Common myeloid progenitor, CD34-positive (primary cell): ENCODE measurements at places on chromosomes 5 and 9.
A peak's percentile ranks its signal among the peaks of the same experiment; 100 is the strongest.

DNA sequence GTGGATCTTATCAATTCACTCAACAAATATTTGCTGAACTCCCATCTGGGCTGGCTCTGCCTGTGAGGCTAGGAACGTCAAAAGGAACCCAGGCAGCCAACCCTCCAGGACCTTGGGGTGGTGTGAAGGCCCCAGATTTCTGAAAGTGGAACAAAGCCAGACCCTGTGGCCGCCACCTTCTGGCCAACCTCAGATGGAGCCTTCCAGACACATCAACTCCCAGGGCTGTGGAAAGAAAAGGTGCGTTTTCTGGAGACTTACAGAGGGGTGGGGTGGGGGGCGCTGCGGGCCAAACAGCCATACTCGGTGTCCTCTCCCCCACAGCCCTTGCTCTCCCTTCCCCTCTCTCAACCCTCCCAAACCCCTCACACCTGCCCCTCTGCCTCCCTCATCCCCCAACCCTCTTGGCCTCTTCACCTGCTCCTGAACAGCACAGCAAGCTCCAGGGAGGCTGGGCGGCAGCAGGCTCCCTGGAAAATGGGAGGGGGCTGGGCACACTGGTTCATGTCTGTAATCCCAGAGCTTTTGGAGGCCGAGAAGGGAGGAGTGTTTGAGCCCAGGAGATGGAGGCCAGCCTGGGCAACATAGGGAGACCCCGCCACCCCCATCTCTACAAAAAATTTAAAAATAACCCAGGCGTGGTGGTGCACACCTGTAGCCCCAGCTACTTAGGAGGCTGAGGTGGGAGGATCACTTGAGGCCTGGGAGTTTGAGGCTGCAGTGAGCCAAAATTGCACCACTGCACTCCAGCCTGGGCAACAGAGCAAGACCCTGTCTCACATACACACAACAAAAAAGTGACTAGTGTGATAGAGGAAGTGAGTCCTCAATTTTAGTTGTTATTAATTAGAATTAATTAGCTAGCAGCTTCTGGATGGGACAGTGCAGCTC lies 45.0 kb upstream of the PRRC2B start:
- no peak for DNase-seq

GRCh38 chr5:32505756-32506155 lies 61.2 kb upstream of the ZFR start:
- no peak for DNase-seq

DNA sequence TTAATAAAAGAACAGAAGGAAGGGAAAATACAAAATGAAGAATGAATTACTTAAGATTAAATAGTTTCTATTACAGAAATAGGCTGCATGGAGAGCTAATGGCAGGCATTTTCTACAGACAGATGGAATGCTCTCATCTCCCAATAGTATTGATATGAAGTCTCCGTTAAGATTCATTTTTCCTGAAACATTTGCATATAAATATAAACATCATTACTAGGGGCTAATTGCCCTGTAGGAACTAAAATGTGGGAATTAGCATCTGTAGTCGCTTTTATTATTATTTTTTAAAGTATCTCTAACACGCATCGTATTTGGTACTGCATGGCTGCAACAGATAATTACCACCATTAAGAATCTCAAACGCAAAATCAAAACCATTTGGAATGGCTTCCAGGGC lies 2275.5 kb downstream of the MAT2B start:
- no peak for DNase-seq

- DNase-seq: no peak
These were observed 1522.9 kb upstream of the WWC1 start for GRCh38 chr5:166768536-166768935.

GRCh38 chr9:129525656-129526196 lies 95.2 kb downstream of the C9orf50 start:
- no peak for DNase-seq

GRCh38 chr9:14256588-14256987 lies 57.4 kb downstream of the NFIB start:
- DNase-seq: no peak

- DNase-seq: no peak
These were observed 271.1 kb downstream of the DENND1A start for GRCh38 chr9:123658792-123659191.

DNA sequence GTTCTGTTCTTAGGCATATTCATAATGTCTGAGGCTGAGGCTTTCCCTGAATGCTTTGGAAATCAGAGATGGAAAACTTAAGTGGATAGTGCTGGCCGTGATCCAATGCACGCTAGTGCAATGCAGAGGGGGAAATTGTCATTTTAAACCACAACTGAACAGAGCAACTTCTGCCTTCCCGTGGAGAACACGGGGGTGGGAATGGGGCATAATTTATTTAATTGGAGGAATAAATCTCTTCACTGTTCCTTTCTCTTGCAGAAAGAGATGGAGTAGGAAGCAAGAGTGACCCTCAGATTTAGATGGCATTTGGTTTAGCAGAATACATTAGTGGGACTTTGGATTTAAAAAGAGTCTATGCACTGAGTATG lies 22.9 kb upstream of the NREP start:
- no peak for DNase-seq

DNA sequence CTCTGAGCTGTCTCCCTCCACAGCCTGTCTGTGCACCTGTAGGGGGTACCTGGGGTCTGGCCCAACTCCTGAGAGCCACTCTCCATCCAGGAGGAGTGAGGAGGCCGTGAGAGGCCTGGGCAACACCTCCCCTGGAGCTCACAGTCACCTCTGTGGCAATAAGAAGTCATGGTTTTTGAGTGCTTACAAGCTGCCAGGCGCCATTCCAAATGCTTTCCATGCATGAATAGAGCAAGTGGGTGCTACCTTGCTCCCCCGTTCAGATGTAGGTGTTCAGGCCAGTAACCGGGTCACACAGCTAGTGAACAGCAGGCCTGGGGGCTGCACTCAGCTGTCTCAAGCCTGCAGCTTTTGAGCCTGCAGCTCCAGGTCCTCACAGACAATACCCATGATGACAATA lies 30.6 kb downstream of the CORO2A start:
- no peak for DNase-seq

GRCh38 chr5:151047814-151048425 lies 27.5 kb downstream of the GPX3 start:
- peak; percentile 56 for DNase-seq

DNA sequence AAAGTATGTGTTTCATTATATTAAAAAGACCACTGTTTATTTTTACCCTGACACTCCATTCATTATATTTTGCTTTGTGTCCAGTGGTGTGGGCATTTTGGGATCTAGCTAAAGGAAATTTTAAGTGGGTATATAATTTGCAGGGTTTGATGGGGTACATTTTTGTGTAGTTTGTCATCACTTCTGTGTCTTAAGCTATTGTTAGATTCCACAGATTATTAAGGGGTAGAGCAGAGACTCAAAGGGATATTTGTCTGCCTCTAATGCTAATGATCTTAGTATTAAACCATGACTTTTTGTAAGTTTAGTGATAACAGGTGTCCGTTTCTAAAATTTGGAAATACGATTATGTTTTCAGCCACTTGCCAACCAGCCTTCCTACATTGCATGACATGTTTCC lies 731.6 kb downstream of the BRINP1 start:
- no peak for DNase-seq

DNA sequence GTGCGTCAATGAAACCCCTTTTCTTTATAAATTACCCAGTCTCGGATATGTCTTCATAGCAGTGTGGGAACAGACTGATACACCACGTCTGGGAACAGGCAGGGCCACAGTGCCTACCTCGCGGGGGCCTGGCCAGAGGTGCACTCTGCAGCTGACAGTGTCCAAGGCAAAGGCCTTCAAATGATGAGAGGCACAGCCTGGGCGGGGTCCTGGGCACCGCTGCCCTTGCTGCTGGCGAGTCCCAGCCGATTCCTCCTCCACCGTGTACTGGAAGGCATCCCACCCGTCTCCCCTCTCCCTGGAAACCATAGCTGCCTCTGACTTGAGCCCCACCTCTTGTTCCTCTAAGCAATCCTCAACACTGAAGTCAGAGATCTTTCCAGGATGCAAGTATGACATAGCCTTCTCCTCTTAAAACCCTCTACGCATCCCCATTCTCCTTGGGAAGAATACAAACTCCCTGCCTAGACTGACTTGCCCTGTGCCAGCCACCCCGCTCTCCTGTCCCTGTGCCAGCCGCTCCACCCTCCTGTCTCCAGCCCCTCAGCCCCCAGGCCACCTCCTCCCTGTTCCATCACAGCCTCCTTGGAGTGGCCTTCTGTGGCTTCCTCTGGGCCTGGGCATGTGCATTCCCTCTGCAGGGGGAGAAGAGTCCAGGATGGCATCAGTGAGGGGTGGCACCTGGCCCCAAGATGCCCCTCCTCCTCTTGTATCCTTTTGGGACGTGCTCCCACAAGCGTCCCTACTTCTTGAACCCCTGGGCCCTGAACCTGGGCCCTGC lies 8.1 kb upstream of the COL5A1 start:
- DNase-seq: no peak

- no peak for DNase-seq
These were observed 186.1 kb downstream of the SNCAIP start for GRCh38 chr5:122498163-122498562.

DNA sequence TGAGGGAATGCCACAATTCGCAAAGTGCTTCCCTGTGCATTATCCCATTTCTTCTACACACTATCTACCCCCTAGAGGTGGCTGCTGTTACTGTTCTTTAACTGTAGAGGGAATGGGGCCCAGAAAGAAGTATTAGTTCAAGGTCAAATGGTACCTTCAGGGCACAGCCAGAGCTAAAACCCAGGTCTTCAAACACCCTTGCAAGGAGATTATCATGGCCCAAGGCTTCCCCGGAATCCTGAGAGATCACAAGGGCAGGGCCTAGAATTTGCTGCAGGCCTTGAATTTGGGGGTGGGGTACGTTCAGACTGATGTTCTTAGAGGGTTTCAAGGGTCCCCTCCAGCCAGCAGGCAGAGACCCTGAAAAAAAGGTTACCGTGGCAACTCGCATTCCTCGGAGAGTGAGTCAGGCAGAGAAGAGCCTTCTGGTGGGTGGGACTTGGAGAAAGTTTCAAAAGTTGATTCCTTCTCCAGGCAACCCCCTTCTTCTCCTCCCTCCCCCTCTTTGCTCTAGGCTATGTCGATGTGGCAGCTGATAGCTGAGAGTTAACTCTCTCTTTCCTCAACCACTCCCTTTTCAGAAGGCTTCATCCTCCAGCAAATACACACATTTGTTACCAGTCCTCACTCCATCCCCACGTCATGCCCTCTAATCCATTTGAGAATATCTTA lies 1.9 kb downstream of the SPARC start:
- no peak for DNase-seq

DNA sequence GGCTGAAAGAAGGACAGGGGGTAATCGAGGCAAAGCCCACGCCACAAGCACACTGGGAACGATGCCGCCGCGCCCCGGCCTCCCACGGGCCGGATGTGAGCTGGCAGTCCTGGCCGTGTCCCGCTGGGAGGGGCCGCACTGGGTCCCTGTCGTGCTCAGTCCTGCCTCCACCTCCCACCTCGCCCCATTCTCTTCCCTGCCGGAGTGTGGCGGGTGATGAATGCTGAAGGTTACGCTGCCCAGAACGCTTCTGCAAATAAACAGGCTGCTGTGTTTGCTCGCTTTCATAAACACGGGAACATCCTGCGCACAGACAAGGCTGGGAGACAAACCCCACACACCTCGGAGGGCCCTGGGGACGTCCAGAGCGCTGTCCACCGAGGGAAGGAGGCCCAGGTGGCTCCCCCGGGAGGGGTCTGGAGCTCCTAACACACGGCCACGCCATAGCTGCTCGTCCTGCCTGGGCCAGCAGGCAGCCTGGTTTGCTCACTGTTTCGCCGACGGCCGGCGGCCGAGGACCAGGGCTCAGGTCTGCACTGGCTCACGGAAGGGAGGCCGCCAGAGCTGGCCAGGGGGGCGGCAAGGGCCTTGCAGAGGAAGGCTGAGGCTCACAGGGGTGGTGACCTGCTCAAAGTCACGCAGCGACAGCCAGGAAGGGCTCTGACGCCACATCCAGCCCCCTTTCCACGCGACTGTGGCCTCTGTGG lies 2.3 kb downstream of the DNLZ start:
- DNase-seq: no peak

GRCh38 chr5:124370601-124371000 lies 375.8 kb downstream of the ZNF608 start:
- DNase-seq: no peak

DNA sequence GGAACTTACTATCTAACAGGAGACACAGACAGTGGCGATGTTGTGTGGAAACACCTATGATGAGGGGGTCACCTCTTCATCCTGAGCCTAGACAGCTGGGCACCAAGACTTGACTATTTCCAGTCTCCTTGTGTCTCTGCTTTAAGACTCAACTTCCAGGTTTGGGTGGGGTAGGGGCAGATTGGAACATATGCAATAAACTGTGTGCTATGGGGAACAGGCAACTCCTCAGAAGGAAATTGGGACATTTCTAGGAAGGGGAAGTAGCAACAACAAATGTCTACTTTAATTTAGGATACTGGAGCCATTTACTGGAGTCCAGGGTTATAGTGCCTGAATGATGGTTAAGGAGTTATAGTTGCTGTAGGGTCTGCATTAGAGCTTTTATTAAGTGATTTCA lies 57.3 kb downstream of the FGF18 start:
- DNase-seq: no peak

GRCh38 chr9:128902351-128903078 lies 18.3 kb upstream of the PHYHD1 start:
- DNase-seq: peak; percentile 96

DNA sequence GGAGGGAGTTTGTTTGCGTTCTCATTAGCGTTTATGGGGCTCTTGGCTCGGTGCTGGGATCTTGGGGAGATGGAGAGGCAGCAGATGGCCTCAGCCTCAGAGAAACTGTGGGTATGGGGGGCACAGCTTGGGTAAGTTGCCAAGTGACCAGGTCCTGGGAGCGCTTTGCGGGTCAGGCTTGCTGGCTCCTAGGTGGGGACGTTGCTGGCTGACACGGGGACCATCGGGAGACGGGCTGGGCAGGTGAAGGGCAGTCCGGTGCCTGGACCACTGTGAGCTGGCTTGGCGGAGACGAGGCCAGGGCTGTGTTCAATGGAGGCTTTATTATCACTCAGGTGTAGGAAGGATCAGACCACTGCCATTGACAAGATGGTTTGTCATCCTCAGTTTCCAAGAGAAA lies 30.0 kb downstream of the FGD3 start:
- no peak for DNase-seq

GRCh38 chr5:94072116-94072515 lies 330.7 kb upstream of the POU5F2 start:
- DNase-seq: no peak

DNA sequence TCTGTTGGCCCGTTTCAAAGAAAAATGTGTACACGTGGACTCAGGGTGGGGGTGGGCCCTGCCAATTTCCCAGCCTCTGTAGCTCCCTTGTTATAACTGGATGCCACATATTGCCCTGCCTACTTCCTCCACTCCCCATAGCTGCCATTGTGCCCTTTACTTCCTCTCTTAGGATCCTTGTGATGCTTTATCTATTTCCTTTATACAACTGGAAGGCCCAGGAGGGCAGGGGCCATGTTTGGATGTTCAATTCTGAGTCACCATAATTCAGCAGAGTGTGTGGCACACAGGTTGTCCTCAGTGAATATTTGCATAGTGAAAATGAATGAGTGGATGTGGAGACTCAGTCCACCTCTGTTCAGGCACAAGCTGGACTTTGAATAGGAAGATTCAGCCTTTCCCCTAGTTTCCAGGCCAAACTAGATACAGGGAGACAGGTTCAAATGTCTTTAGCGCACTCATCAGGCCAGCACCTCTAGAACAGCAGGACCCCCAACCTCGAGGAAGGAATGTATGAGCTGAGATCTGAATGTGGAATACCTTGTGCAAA lies 10.6 kb upstream of the FEM1C start:
- DNase-seq: no peak
